NCI-H524 treated with DMSO at 0.1 percent for 48 hours (cell line): ENCODE measurements at places on chromosomes 4 and X.
A peak's percentile ranks its signal among the peaks of the same experiment; 100 is the strongest.

DNA sequence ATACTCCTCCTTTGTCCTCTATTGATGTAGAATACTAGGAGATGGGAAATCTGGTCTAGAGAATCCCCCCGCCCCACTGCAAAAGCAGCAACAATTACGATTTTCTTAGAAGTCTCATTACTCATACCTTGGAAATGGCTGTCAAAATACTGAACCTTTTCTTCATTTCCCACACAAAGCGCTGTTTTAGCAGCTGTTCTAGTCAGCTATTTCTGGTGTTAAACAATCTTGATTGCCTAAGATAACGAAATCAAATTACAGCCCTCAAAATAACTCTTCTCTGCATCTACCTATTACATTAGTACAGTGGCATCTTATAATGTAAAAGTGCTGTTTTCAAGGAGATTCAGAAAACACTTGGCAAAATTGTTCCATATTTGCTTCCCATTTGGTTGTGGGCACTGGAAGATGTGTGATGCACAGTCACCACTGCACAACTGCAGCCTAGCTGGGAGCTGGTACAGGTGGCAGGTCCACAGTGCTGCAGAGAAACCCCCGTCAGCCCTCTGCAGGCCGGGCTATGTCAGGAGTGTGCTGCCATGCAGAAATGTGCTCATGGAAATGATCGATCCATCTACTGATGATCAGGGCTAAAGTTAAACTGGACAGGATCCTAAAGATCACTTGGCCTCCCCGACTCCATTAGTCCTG, 50.4 kb downstream of the TBC1D9 start:
- DNase-seq: no peak

DNA sequence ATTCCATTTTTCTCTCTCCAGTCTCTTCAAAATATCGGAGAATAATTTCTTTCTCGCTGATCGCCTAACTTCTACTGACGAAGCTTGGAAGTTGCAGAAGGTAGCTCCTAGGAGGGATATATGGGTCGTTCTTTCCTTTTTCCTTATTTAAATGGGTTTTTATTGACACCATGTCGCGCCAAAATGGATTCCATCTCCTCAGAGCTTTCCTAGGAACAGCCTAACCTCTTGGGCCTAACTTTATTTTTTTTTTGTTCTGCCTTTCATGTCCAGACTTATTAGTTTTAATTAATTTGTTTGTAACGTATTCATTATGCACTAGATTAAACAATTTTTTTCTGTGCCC, 359.4 kb upstream of the ZCCHC13 start:
- DNase-seq: no peak

DNA sequence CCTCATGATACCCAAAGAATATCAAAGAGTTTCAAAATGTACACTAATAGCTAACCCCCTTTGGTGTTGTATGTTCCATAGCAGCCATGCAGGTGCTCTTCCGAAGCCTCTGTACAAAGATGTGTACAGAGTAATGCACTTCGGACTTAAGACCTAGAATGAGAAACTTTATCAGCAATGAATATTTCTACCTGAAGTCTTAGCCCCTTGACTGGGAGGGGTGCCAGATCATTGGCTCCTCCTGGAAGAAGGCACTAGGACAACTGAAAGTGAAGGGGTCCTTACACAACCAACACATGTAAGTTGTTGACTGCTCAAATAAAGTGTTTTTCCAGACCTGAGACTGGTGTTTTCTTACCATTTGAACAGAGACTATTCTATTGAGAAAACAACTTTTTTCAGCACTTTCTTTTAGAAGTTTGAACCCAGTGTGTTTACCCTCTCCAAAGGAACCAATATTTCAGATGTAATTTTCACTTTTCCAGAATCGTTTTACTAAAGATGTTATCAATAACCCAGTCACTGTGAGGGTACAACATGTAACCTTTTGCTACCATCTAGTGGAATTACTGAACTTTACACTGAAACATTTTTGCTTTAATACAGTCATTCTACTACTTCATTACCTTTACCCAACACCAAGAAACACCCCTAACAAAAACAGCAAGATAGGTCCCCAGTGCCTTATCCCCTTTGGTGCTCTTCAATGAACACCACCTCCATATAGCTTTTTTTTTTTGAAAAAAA, 33.3 kb upstream of the PRDX4 start:
- DNase-seq: no peak

- DNase-seq: no peak
These were observed 74.3 kb downstream of the DCHS2 start for GRCh38 chr4:154417373-154417673.

DNA sequence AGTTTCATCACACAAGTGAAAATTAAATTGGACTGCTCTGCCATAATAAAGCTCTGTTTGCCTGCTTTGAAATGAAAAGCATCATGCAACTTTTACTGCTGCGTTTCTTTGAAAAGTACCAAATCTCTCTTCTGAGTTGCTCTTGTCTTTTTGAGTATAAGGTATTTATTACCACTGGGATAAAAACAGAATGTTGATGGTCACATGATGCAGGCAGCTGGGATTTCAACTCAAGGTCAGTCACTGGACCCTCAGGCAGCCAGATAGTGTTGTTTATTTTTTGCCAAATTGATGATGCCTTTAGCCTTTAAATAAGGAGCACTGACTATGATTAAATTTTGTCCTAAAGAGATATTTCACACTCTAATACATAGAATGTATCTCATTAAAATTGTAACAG, 32.7 kb downstream of the DMD start:
- no peak for DNase-seq

DNA sequence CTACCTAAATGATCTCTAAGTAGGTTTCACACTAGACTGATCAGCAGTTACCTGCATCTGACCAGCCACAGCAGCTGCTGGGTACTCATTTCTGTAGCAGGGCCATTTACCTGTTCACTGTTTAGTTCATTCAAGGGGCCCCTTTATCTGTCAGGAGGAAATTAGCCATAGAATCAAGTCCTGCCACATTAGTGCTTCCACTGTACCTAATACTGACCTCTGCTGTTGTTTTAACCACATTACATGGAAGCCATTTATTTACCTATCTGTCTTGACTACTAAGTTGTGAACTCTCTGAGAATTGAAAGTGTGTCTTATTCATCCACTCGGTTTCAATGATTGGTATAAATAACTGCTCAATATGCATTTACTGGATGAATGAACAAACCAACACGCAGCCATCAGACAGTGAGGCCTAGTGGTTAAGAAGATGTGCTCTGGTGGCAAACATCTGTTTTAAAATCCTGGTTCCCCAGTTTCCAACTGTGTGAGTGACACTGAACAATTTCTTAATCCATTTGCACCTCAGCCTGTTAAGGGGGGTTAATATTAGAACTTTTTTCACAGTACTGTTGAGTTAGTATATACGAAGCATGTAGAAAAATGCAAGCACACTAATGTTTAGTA, 30.0 kb upstream of the ANXA5 start:
- DNase-seq: no peak

- no peak for DNase-seq
These were observed 2324.7 kb upstream of the AGA start for GRCh38 chr4:179766938-179767337.

DNA sequence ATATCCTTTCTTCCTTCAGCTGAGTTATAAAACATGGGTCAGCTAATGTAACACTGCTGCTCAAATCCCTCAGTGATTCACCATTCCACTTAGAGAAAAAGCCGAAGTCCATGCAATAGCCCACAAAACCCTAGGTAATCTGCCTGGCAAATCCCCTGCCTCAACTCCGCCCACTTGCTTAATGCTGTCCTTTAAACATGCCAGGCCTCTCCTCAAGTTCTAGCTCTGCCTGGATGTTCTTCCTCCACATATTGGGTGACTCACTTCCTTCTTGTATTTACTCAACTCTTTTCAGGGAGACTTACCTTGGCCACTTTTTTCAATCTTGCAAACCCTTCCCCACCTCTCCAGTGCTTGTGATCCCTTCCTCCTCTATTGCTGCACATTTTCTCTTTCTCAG, 89.8 kb downstream of the EMCN start:
- DNase-seq: no peak

DNA sequence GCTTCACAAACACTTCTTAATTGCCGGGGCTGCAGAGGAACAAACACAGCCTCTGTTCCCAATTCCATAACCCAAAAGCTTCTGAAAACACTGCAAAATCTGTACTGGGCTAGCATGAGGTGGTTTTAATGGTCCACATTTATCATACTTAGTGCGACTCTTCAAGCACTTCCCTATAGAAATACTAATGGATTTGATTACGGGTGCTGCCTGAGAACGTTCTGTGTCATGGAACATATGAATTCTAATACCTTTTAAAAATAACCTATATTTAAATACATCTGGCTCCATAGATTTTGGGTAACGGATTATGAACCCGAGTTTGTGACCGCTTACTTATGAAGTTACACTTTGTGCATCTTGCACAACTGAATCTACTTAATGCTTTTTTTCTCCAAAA, 35.4 kb upstream of the STS start:
- no peak for DNase-seq

GRCh38 chrX:46254641-46255040, 290.6 kb downstream of the ZNF674 start:
- no peak for DNase-seq

GRCh38 chr4:6718932-6719610, 3.1 kb downstream of the BLOC1S4 start:
- no peak for DNase-seq

GRCh38 chr4:72295966-72296557, 264.3 kb downstream of the NPFFR2 start:
- DNase-seq: peak; percentile 10

DNA sequence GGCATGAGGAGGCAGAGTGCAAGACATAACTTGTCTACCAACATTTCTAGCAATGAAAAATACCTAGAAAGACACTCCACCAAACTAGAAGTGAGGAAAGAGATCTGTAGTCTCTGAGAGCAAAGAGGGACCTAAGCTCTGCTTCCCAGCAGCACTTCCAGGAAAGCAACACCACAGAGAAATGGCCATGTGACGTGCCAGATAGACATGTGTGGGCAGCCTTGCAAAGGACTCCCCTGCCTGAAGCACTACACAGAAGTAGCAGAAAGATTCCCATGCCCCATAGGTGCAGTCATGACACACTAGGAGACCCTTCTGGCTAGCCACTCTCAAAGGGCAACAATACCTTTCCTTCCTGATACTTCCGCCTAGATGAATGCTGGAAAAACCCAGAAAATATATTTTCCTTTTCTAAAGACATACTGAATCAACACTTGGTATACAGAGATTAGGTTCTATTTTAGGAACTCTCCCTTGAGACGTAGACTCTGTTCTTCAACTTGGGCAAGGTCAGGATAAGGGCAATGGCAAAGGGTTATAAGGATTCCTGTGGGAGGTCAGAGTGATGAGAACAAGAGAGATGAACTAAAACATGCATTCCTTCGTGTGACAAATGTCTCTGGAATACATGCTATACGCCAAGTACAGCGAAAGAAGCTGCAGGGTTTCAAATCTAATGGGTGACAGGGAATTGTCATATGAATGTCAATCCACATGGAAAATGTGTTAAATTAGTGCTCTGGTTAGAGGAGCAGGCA, 187.5 kb upstream of the ETNPPL start:
- DNase-seq: no peak

GRCh38 chr4:137070614-137071013, 461.7 kb downstream of the PCDH18 start:
- no peak for DNase-seq

DNA sequence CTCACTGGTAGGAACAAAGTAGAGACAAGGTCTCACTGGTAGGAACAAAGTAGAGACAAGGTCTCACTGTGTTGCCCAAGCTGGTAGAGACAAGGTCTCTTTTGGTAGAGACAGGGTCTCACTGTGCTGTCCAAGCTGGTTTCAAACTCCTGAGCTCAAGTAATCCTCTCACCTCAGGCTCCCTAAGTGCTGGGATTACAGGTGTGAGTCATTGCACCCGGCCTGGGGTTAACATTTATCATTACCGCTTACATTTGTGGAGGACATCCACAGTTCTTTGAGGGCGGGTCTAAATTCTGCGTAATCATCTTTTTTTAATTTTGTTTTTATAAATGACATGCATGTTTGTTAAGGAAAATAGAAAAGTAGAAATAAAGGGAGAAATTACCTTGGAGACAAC, 12.0 kb downstream of the RAB33B start:
- DNase-seq: no peak

DNA sequence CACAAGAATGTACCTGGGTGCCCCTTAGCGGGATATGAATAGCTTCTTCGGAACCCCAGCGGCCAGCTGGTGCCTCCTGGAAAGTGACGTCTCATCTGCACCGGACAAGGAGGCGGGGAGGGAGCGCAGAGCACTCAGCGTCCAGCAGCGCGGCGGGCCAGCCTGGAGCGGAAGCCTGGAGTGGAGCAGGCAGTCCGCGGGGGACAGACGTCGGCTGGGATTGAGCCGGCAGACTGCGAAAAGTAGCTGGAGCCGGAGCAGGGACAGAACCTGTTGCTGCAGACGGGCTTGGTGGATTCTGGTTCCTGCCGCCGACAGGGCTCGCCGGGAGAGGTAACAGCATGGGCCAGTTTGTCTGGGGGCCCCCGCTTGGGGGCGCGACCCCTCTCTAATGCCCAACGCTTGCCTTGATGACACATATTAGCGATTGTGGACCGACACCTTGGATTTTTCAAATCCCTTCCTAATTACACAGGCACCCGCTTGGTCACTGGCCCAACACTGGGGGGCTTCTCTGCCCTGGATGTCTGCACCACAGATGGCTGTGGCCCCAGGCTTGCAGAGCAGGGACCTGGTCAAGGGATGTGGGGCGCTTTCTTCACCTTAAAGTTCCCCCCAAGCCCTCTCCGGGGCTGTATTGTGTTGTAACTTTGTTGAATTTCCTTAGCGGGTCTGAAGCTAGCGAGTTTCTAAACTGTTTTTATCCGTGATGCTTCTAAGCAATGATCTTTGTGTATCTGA, at the start of gene NPFFR2:
Gene NPFFR2, plus strand, starts transcription at position 133 of the 741 bp plus-strand sequence. CDS start 96,592 bp downstream, outside the sequence.
- DNase-seq: no peak

GRCh38 chr4:84500386-84501201, 1.5 kb upstream of the NKX6-1 start:
- no peak for DNase-seq
